Panc1 (cell line): ENCODE measurements at places on chromosomes 3 and 15.

GRCh38 chr3:159895430-159895829, 93.2 kb upstream of the IL12A start:
- no peak for DNase-seq

DNA sequence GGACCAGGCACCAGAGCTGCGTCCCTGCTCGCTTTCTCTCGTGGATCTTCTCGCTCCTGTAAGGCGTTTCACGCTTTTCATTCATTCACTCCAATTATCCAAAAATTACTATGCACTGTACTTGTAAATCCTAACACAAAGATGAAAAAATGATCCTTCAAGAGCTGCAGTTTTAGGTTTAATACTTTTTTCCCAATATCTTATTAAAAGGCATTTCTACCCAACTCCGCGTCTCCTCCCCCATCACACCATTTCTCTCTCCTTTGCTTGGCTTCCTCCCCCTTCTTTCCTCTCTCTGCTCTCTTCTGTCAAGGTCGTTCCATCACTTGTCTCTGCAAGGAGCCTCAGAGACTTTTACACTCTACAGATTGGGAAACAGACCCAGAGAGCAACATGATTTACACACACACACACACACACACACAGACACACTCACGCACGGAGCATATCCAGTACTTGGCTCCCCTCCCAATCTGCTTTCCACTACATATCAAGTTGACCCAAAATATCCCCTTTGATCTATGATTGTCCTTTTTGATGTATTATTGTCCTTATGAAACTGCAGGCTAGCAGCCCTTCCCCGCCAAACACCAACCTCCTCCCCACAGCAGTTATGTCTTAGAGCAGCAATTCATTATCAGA, 479 bp upstream of the CLDN1 start:
- no peak for DNase-seq

DNA sequence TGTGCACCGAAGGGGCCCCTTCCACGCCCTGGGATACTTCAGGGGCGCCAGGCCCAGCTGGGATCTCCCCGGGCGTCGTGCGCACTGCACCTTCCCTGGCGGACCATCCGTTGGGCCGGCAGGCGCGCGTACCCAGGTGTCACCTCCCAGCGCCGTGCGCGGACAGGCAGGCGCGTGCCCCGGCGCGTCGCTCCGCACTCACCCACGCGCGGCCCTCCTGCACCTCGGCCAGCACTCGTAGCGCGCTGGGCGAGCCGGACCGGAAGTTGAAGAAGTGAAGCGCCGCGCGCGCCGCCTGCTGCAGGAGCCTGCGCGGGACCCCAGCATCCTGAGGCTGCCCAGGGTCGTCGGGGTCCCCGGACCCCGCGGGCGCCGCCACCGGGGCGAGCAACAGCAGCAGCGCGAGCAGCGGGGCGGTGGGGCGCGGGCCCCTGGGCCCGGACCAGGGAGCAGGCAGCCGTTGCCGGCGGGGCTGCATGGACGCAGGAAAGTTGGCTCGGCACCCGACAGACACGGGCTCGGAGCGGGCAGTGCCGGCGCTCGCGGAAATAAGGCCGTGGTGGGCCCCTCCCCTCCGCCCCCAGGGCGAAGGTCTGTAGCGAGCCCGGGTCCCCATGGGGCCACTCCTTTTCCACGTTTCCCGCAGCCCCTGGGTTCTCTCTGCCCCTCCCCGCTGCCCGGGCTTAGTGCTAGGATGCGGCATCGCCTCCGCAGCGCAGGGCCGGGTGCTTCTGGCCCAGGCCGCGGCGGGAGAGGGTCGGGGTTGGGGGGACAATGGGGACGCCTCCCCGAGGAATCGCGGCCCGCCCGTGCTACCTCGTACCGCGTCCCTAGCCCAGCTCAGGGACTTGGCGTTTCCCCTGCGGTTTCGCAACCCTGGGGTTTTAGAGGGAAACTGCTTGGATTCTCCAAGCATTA, at the start of gene RARRES1:
Gene RARRES1, minus strand, starts transcription at position 520 of the 918 bp plus-strand sequence. Its CDS starts 42 bp downstream, at position 478.
- DNase-seq = no peak

DNA sequence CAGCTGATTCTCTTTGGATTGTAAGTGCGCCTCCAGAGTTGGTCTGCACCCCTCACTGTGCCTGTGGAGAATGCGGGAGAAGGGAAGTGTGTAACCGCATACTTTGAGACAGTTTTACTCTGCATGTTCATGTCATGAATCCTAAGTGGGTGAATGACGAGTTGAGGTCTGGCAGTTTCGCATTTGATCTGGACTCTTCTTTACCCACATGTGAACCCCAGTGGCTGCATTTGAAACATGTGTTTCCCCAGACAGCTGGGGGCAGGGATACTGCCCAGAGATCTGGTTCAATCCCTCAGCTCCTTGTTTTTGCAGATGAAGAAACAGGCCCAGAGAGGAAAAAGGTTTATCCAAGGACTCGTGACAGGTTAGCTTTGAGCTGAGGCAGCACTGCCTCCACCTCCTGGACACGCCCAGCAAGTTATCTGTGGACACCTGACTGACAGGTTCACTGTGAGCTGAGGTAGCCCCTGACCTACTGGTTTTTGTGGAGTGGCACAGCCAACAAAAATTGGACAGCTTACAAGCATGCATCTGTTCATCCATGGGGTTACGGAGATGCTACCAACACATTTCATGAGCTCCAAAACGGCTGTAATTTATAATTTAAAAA, 207.3 kb downstream of the XXYLT1 start:
- DNase-seq = no peak

- DNase-seq = no peak
These were observed 9.2 kb upstream of the DCUN1D1 start for GRCh38 chr3:182989566-182989965.

DNA sequence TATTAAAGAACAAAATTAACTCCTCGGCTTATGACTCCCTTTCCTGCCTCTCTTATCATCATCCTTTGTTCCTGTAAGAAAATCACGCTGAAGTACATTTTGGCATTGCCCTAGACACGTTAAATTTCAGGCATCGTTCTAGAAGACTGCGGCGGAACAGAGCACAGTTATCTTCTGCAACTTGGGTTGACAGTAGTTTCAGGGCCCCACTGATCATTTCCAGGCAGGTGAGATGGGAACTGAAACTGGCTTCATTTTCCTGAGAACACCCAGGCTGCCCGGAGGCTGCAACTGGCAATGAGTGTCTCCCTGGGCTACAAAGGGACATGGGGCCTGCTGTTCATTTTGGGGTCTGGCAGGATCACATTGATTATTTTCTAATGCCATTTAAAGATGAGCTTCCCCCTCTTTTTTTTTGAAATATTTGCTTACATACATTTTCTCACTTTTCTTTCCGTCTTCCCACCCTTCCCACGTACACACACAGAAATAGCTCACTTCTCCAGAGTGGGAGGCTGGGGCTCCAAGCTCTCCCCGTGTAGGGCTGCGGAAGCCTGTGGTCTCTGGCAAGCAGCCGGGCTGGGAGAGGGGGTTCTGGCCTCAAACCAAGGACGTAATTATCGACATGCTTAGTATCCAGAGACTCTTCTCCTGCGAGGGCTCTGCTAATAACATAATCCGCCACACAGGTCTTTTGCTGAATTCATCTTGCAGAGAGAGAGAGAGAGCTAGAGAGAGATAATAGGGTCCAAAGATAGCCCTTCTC, 267.4 kb downstream of the ABHD5 start:
- no peak for DNase-seq

DNA sequence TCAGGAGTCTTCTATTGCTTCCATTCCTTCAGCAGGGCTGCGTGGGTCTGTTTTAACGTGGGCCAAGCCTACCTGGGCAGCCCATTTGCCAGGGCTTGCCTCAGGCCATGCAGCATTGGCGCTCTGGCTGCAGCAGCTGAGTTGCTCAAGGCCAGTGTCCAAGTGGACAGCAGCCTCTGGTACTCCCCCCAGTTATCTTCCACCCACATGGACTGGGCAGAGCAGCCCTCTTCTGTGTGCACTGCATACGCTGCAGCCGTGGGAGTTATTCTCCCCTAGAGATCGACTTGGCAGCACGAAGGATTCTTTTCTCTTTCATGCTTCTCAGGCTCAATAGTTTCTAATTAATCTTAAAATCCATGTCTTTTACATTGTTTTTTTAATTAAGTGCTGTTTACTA, 6.9 kb upstream of the CAPN3 start:
- no peak for DNase-seq

GRCh38 chr3:426072-426471, 229.5 kb downstream of the CHL1 start:
- DNase-seq = no peak

- DNase-seq = no peak
These were observed 1024.8 kb downstream of the EPHA3 start for GRCh38 chr3:90132197-90132596.
